Myometrial cell (primary cell): ENCODE measurements at places on chromosomes 2 and 18. TPM values are rescaled to one million over a fixed set of nuclear protein-coding genes. Genes with fewer than 3 reads are reported as not detected.

RGPD4 gene
- not detected in 2 replicates for total RNA-seq

FAHD2A gene
- total RNA-seq: 25.1 and 36.7 TPM in 2 replicates

LOXL3 gene
- 12.9 and 15.6 TPM in 2 replicates for total RNA-seq

FOXI3 gene
- not detected in 2 replicates for total RNA-seq

PRKAG3 gene
- total RNA-seq: not detected in 2 replicates

AQP12B gene
- total RNA-seq: not detected in 2 replicates

LYPD6B gene
- total RNA-seq: not detected in 2 replicates
